Thymus (tissue), 14 donors: ENCODE measurements at places on chromosomes 3 and 15.

GRCh38 chr3:170098753-170099152, 61.0 kb downstream of the GPR160 start:
- DNase-seq = no peak

GRCh38 chr15:75070674-75071073, 47.3 kb downstream of the PPCDC start:
- no peak for DNase-seq

DNA sequence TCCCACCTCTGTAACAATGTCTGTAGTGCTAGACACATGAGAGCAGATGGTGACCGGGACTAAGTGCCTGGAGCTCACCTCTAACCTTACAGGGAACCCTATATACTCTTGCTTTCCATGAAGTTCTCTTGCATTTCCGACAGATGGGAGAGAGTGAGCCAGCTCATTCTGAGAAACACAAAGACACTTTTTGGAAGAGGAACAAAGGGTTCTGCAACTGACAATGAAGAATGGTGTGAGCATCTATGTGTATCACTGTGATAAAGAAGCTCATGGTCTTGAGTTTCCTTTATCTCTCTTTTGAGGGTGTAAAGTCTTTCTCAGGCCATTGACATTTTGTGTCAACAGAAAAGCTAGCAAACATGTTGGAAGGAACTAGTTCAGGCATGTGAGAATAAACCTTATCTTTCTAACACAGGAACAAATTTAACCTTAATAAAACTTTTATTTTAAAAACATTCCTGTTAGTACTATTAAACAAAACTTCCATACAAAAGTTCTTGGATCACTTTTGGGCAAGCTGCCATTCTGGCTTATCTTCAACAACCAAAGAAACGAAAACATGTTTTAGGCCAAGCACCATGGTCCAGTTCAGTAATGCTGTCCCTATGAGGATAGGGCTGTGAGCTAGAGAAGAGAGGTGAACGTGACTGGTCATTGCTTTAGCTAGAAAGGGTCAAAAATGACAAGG, 142.7 kb downstream of the THRB start:
- no peak for DNase-seq

DNA sequence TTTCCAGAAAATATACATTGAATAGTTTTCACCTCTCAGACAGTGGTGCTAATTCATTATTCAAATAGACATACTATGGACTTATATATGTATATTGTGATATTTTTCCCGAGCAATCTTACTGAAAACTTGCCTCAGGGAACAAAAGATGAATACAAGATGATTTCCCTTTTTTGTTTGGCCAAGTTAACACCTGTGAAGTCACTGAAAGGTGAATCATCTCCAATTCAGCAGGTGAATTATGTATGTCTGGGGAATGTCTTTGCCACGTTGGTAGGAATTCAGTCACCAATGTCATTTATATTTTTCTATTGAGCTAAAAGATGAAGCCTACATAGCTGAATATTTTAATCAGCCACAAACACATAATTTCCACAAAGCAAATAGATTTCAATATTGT, 88.2 kb downstream of the GPR156 start:
- DNase-seq = no peak

DNA sequence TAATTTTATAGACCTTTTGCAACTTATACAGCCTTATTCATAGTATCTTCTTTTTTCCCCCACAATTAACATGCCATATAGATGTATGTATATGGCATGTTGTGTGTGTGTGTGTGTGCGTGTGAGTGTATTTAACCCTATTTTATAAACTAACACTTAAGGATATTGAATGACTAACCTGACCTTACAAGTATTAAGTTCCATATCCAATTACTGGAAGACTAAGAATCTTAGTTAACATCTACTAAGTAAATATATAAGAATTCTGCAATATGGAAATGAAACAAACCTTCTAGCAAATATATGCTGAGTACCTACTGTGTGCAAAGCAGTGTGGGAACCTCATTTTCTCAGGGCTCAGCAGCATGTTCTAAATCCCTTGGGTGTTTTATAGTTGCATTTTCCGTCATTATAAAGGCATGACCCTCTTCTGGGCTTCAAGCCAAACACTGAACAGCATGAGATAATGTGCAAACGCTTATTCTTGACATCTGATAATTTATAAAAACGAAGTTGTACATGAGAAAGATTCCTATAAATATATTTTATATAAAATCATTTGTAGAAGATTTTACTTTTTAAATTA, 105.5 kb downstream of the NLGN1 start:
- no peak for DNase-seq

- no peak for DNase-seq
Observed at GRCh38 chr3:11808231-11808630, 38.5 kb downstream of the TAMM41 start.

- no peak for DNase-seq
Observed at GRCh38 chr3:155846119-155846518, 8.1 kb downstream of the SLC33A1 start.

DNA sequence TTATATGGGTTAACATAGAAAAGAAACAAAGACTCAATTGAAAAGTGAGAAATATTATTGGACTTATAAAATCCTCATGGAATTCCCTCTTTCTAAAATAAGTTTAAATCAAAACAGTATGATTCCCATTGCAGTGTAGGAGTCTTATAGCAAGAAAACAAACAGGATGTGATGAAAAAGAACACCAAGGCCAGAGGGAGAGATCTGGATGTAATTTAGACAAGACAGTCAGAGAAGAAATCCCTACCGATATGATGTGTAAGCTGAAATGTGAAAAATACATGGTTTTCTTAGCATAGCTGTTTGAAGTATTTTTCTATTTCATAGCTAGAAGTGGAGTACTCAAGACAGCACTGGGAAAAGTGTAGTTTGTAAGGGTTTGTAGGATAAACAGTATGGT, 521.5 kb downstream of the RSL24D1 start:
- DNase-seq = no peak

DNA sequence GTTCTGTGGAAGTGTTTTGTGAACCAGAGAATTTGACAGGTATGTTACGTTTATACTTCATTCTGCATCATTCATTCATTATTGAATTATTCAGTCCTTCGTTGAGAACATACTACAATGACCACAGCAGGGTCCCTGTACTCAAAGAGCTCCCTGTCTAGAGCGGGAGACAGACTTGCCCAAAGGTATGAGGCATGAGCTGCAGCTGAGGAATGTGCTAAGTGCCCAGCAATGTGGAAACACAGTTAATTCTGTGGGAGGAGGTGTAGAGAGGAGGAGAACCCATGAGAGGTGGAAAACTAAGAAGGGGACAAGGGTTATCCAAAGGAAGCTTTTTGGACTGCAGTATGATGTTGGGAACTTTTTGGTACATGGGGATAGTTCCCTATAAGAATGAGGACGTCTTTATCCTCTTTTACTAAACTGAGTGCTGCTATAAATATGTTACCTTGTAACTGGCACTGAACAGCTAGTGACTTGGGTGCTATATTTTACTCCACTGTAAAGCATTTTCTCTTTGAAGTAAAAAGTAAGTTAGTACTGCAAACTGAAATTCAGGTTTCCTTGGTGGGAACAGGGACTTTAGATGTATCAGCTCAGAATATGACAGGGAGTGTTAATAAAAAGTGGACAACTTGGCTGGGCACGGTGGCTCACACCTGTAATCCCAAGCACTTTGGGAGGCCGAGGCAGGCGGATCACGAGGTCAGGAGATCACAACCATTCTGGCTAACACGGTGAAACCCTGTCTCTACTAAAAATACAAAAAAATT, 5.7 kb downstream of the SMAD3 start:
- DNase-seq = no peak

DNA sequence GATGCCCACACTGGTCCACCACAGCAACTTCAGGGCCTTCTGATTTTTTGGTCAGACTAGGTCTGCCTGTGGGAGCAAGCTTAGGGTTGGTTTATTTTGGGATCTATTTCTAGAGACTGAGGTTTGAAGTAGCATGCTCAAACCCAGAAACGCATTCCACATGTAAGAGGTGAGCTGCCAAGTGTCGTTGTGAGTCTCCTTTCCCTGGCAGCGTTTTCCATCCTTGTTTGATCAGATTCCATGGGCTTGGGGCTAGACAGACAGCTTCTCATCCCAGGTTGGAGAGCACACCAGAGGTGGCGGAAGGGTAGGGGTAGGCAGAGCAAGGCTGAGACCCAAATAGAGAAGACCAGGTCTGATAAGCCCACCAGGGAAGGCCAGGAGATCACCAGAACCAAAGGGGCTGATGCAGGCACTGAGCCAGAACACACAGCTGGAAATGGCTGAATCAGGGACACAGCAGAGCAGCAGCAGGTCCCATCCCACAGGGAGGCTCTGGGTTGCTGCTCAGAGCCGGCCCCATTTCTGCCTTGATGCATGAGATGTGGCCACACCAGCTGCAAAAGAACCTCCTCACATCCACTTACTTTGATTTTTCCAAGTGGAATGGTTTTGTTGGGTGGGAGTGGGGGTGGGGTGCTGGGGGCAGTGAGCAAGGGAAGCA, 186.8 kb downstream of the THSD4 start:
- DNase-seq = no peak
